Stimulated activated CD8-positive, alpha-beta memory T cell treated with anti-CD3 and anti-CD28 coated beads, Interleukin-2, amount 100 ng/mL, for 1 hour (primary cell): ENCODE measurements at places on chromosomes 6 and 20.

GRCh38 chr6:43966374-43966658 is 160.9 kb downstream of the MRPL14 start:
- DNase-seq = no peak

GRCh38 chr6:148779142-148779562 is 32.3 kb downstream of the UST start:
- DNase-seq = no peak

DNA sequence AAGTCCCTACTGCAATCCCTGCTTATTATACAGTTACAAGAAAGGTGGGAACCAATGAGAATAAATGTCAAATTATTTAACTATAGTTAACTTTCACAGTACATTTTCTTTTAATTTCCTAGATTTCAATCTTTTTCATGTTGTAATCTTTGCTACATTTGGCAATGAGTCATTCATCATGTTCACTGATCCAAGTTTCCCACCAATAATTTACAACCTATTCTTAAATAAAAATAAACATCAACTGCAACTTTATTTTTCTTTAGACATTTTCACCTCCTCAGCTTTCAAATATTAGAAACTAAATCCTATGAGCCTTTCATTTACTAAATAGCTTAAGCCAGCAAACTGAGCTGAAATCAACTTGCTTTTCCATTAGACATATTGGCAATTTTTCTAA is 541.3 kb upstream of the BTBD3 start:
- DNase-seq = no peak

DNA sequence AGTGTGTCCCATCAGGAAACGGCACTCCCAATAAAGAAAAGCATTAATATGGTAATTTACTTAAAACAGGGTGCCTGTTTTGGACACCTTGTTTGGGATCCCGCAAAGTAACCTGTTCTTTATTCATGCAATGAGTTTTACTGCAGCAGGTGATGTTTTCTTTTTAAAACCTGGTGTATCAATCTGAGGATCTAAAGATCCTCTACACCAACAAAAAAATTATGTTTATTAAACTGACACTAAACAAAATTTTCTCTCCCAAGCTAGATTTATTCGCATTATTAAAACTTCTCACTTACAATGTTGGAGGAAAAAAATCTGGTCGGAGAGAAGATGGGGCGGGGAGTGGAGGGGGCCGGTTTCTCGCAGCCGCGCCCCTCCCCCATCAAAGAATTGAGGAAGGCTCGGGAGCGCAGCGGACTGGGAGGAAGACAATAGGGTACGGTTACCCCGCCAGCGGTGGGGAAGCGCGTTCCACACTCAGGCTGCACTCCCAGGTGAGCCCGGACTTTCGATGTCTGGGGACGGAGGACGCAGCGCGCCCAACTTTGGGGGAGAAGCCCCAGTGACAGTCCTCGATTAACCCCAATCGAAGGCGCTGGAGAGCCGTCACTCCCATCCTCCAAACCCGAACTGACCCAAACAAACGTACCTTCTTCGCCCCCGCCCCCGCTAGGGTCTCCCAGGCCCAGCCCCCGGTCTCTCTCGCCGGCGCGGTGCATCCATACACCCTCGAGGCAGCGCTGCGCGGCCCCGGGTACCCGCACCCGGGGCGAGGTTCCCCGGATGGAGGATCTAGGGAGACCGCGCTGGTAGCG is 1.3 kb downstream of the CD24 start:
- DNase-seq = no peak

DNA sequence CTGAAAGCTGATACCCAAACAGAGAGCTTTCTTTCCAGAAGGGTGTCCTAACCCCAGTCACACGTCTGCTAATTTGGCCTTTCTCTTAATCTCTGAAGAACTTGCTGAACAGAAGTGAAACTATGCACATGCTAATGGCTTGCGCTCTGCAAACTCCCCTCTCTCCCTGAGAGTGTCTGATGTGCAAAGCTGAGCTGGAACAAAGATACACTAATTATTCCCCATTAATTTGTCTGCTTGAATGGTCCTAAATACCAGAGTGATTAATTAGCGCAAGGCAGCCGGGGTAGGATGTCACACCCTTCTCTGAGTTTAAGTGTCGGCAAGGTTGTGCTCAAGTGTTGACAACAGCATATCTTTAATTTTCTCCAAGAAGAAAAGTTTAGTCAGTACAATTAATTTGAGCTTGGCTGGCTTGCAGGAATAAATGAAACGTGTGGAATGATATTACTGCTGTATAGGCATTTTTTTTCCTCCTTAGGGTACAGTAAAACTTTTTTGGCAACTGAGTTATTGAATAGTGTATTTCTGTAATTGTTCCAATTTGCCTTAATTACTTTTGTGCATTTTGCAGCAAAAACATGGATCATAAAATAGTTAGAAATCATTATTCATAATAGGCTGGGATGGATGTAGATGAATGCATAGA is 715.9 kb upstream of the POU3F2 start:
- no peak for DNase-seq

DNA sequence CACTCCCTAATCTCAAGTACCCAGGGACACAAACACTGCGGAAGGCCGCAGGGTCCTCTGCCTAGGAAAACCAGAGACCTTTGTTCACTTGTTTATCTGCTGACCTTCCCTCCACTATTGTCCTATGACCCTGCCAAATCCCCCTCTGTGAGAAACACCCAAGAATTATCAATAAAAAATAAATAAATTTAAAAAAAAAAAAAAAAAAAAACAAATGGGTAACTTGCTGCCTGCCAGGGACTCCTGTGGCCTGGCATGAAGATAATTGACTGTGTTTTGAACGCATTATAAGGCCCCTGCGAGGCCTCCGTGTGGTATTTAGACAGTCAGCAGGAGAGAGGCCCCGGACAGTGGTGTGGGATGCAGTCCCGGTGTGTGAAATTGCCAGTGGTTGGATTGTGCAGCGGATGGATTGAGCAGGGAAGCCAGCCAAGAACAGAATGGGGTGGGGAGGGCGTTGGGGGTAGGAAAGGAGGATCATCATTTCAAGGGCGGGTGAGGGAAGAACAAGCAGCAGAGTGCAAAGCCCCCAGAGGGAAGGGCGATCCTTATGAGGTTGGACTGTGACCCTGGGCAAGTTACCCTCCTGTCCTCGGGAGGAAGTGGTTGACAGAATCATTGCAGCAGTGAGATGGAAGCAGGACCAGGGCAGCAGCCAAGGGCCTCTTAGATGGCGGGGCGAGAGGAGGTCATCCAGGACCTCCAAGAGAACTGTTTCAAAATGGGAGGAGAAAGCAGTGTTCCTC is 43.3 kb downstream of the PPARD start:
- DNase-seq = no peak

- no peak for DNase-seq
Measured at GRCh38 chr6:15616261-15616660, 46.6 kb downstream of the DTNBP1 start.

- DNase-seq = no peak
Measured at GRCh38 chr6:158211273-158212055, 43.3 kb downstream of the GTF2H5 start.

DNA sequence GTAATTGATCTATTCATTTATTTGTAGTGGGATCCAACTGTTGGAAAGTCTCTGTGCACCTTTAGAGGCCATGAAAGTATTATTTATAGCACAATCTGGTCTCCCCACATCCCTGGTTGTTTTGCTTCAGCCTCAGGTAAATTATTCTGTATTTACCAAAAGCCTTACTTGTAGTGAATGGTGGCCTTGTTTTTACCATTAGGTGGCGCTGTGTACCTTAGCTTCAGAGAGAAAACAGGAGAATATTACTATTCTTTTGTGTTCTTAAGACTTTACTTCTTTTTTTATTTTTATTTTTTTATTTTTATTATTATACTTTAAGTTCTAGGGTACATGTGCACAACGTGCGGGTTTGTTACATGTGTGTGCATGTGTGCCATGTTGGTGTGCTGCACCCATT is 23.7 kb downstream of the PEX7 start:
- no peak for DNase-seq

DNA sequence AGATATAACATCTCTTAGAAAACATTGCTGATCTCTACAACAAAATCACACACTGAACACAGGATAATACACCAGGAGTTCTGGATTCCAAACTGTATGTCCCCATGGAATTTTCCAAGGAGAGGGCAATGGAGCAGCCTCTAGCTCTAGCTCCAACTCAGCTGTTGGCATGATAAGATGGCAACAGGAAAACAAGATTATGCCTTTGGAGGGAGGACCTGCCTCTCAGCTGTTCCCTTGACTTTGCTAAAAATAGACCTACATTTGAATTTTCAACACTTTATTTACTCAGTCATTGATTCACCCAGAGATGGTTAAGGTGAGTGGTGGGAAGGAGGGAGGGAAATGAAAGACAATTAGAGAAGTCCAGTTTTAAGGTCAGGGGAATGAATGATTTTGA is 246.7 kb downstream of the ALDH8A1 start:
- no peak for DNase-seq

- no peak for DNase-seq
Measured at GRCh38 chr20:59835448-59836395, 97.7 kb downstream of the SYCP2 start.

- no peak for DNase-seq
Measured at GRCh38 chr20:38008233-38008944, 24.9 kb downstream of the TTI1 start.

GRCh38 chr6:44548319-44548718 is 160.8 kb downstream of the CDC5L start:
- no peak for DNase-seq

DNA sequence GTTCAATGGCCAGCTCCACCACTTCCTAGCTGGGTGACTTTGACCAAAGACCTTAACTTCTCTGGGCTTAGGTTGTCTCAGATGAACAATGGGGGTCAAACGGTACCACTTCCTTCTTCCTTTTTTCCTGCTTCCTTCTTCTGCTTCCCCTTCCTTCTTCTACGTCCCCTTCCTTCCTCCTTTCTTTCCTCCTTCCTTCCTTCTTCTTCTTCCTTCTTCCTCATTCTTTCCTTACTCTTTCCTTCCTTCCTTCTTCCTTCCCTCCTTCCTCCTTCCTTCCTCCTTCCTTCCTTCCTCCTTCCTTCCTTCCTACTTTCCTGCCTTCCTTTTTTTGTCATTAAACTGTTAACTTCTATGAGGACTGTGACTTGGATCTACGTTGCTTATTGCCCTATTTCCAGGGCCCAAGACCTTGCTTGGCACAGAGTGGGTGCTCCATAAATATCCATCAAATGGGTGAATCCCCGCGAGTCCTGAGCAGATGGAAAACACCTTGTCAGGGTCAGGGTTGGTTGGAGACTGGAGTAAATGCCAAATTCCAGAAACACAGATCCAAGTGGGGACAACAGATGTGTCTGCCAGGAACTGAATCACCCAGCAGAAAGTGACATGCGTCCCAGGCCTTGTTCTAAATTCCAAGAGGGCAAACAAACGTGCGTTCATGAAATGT is 243.3 kb downstream of the PREX1 start:
- DNase-seq = no peak

DNA sequence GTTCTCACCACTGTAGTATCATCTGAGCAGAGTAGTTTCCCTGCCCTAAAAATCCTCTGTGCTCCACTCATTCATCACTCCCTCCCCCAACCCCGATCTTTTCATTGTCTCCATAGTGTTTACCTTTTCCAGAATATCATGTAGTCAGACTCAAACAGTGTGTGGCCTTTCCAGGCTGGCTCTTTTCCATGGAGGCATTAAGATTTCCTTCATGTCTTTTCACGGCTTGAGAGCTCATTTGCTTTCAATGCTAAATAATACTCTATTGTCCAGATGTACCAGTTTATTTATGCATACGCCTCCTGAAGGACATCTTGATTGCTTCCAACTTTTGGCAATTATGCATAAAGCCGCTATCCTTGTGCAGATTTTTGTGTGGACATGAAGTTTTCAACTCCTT is 235.8 kb downstream of the PHACTR1 start:
- DNase-seq = no peak

- DNase-seq = peak; percentile 39
Measured at GRCh38 chr6:44593539-44593944, 206.0 kb downstream of the CDC5L start.

GRCh38 chr20:2840138-2840966 is at the start of the genes PCED1A and VPS16:
PCED1A (minus strand) TSS chr20:2840655; CDS start chr20:2839912, 743 bp downstream.
VPS16 (plus strand) TSS chr20:2840745; CDS start chr20:2840775, 30 bp downstream.
- peak; percentile 78 for DNase-seq

DNA sequence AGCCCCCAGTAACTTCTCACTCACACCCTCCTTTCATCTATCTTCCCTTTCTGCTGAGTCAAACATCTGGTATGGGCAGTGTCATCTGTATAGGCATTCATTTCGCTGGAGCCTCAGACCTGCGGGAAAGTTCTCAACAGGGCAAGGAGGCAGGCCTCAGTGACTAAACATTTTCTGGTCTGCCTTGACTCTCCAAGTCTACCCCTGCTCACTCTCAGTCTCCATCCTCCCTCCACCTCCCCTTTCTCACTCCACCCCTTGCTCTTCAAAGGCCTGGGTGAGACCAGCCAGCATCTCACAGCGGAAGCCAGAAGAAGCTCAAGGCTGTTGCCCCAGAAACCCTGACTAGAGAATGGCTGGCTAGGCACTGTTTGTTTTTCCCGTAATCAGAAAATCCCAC is 105.0 kb upstream of the BEND6 start:
- no peak for DNase-seq

GRCh38 chr20:23118144-23118543 is 32.0 kb upstream of the CD93 start:
- no peak for DNase-seq

- no peak for DNase-seq
Measured at GRCh38 chr20:51961964-51962761, 159.8 kb upstream of the SALL4 start.

GRCh38 chr6:144349690-144350527 is 64.8 kb downstream of the UTRN start:
- no peak for DNase-seq

GRCh38 chr6:125859727-125860126 is 69.0 kb downstream of the NCOA7 start:
- DNase-seq = no peak

GRCh38 chr6:40947876-40948526 is 91.0 kb downstream of the UNC5CL start:
- DNase-seq = no peak

DNA sequence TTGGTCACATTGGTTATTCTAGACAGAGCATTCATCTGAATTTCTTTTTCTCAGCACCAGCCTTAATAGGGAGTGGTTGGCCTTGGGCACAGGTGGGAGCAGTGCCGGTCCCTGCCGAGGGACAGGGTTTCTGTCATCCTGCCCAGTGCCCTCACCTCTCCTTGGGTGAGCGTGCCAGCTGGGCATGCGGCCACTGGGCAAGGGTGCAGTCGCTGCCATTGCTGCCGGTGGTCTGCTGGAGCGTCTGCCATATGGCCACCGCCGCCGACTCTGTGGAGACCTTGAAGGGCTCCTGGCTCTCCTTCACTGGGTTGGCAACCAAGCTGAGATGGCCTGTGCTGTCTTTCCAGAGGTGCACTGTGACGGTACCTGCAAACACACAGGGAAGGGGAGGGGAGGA is 16.4 kb upstream of the UQCC2 start:
- no peak for DNase-seq

GRCh38 chr6:170137176-170137891 is 153.5 kb downstream of the DLL1 start:
- DNase-seq = no peak
